ENCODE measurements at places on chromosomes 11 and 22. TPM values are rescaled to one million over a fixed set of nuclear protein-coding genes. Genes with fewer than 3 reads are reported as not detected.

CARD10 gene
- 7.7 TPM for total RNA-seq

CDC42EP1 gene
- 44.6 TPM for total RNA-seq

GALR3 gene
- not detected for total RNA-seq

OTOG gene
- not detected for total RNA-seq

PANX3 gene
- not detected for total RNA-seq

ROBO4 gene
- total RNA-seq, result 18.9 TPM

NXPE4 gene
- not detected for total RNA-seq

NXPE1 gene
- not detected for total RNA-seq

MB gene
- total RNA-seq, result 7,141 TPM

DPP3 gene
- total RNA-seq, result 18.5 TPM

ZBTB44 gene
- 40.7 TPM for total RNA-seq

FAM83F gene
- total RNA-seq, result 2.2 TPM

SCN3B gene
- total RNA-seq, result 1.2 TPM

ST14 gene
- 1.5 TPM for total RNA-seq

CARNS1 gene
- 11.9 TPM for total RNA-seq
